Activated CD4-positive, alpha-beta T cell treated with anti-CD3 and anti-CD28 coated beads for 4 hours (primary cell): ENCODE measurements at places on chromosomes 5 and 9.
A peak's percentile ranks its signal among the peaks of the same experiment; 100 is the strongest.

GRCh38 chr9:125989524-125990180, 242.5 kb downstream of the PBX3 start:
- DNase-seq: no peak

- no peak for DNase-seq
These were observed 384.4 kb upstream of the PDE4D start for GRCh38 chr5:60277941-60278340.

DNA sequence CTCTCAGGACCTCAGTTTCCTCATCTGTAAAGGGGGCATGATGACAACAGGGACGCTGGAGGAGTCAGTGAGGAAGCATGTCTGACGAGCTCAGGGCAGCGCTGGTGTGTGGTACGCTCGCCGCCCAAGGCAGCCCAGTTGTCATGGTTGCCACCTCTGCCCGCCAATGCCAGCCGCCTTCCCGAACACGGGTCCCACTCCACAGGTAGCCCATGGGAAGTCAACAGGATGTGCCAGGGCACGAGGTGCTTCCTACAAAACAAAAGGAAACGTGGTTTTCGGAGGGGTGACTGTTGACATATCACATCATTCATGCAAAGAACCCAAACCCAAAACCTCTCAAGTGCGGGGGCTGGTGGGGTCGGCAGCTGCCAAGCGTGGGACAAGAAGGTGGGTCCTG, 58.1 kb downstream of the NEK6 start:
- DNase-seq: no peak

DNA sequence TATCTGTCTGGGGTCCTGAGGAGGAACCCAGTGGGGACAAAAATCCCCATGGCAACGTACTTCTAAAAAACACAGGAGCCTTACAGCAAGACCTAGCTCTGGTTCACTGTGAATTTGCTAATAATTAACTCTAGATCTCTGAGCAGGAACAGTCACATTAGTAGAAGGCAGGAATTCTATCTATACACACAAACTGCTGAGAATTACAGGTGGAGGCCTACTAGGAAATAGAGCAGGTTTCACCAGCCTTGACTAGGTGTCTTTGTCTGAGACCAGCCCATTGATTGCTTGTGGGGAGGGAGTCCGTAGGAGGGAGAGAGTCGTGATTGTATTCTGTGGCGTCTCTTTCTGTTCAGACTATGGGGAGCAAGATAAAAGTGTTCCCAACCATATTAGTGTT, 44.8 kb downstream of the PRLR start:
- DNase-seq: no peak

GRCh38 chr5:166014256-166014655, 2277.2 kb upstream of the WWC1 start:
- DNase-seq: no peak

DNA sequence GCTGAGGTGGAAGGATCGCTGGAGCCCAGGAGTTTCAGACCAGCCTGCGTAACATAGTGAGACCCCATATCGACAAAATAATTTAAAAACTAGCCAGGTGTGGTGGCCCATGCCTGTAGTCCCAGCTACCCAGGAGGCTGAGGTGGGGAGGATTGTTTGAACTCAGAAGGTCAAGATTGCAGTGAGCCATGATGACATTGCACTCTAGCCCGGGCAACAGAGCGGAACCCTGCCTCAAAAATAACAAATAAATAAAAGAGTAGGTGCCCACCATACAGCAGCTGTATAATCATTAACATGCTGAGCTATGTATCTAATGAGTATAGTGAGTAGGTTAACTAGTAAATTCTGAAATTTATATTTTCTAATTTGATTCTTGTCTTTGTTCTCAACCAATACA, 11.0 kb upstream of the ATP6V0E1 start:
- DNase-seq: no peak

GRCh38 chr9:127899128-127899943, at the start of gene ST6GALNAC6:
TSS of gene ST6GALNAC6 (minus strand) at chr9:127899603. CDS start at chr9:127897981, 1,622 bp downstream.
- peak; percentile 69 for DNase-seq
